ENCODE measurements at places on chromosomes 16 and 17. TPM values are rescaled to one million over a fixed set of nuclear protein-coding genes. Genes with fewer than 3 reads are reported as not detected.
A peak's percentile ranks its signal among the peaks of the same experiment; 100 is the strongest.

CDRT4 gene
- 1.8 TPM for total RNA-seq

PERCC1 gene
- total RNA-seq: 0.35 TPM

GLIS2 gene
- total RNA-seq: 16.0 TPM

TBX2 gene
- 12.1 TPM for total RNA-seq

KRT39 gene
- total RNA-seq: not detected

NPIPB9 gene
- not detected for total RNA-seq

DBNDD1 gene
- total RNA-seq: 6.7 TPM

GHDC gene
- total RNA-seq: 7.1 TPM

HAS3 gene
- total RNA-seq: 0.30 TPM

CASKIN2 gene
- 39.1 TPM for total RNA-seq

IGSF6 gene
- total RNA-seq: 3.0 TPM

CENPN gene
- total RNA-seq: 8.9 TPM

GRCh38 chr16:80958284-80958683 lies 48.4 kb downstream of the CMC2 start:
- DNase-seq: no peak

GRCh38 chr17:75553295-75554110 lies 28.0 kb downstream of the LLGL2 start:
- DNase-seq: peak; percentile 32

DNA sequence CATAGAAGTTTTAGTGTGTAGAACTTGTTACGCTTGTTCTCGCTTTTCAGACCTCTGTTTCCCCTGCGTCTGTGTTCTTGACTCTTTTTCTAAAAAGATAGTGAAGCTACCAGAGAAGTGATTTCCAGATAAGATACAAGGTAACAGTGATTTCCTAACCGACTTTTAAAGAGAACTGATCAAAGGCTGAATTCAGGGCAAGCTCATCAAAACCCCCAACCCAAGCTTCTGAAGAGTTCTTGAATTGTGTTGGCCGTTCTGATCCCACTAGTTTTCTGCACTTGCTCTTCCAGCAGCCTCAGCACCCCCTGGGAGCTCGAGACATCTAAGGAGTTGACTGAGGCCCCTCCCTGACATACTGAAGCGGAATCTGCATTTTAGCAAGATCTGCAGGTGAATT lies 12.7 kb upstream of the NSMCE1 start:
- DNase-seq: no peak

GRCh38 chr16:10669791-10670190 lies 24.9 kb downstream of the TEKT5 start:
- DNase-seq: no peak

DNA sequence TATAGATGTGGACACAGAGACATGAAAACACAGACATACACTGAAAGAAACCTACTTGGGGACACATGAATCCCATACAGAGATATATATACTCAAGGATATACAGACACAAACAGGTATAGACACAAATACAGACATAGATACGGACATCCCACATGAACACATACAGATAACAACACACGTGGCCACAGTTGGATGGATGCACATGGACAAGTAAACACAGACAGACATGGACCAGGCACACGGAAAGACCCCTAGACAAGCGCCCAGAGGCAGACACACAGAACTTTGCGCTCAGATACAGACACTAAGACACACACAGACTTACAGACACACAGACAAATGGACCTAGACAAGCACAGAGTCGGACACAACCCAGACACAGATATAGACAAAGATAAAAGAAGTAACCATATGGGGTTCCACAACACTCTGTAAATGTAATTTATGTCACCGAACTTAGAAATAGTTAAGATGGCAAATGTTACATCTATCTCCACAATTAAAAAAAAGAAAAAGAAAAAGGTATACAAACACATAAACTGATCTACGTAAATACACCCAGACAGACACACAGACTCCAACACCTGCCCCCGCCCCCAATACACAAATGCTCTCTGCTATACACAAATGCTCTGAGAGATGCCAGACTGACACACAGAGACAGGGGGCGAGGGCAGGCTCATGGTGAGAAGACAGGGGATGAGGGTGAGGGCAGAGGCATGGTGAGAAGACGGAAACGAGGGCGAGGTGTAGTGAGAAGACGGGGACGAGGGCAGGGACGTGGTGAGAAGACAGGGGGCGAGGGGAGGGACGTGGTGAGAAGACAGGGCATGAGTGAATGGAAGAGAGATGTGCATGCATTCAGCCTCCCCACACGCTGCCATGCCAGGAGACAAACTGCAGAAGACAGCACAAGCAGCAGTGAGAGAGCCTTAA lies 118.3 kb downstream of the SMG6 start:
- DNase-seq: no peak

DNA sequence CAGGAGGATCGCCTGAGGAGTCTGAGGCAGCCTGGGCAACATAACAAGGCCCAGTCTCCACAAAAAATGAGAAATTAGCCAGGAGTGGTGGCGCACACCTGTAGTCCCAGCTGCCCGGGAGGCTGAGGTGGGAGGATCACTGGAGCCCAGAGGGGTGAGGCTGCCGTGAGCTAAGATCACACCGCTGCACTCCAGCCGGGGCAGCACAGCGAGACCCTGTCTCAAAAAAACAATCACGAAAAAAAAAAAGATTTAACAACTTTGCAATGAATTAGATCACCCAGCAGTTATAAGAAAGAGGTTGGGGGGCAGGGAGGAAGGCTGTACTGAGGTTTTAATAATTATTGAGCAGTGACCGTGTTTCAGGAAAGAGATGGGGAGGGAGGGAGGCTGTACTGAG lies 49.4 kb downstream of the RPH3AL start:
- peak; percentile 17 for DNase-seq

- DNase-seq: no peak
Observed at GRCh38 chr17:79401704-79402674, 208.9 kb downstream of the RBFOX3 start.

DNA sequence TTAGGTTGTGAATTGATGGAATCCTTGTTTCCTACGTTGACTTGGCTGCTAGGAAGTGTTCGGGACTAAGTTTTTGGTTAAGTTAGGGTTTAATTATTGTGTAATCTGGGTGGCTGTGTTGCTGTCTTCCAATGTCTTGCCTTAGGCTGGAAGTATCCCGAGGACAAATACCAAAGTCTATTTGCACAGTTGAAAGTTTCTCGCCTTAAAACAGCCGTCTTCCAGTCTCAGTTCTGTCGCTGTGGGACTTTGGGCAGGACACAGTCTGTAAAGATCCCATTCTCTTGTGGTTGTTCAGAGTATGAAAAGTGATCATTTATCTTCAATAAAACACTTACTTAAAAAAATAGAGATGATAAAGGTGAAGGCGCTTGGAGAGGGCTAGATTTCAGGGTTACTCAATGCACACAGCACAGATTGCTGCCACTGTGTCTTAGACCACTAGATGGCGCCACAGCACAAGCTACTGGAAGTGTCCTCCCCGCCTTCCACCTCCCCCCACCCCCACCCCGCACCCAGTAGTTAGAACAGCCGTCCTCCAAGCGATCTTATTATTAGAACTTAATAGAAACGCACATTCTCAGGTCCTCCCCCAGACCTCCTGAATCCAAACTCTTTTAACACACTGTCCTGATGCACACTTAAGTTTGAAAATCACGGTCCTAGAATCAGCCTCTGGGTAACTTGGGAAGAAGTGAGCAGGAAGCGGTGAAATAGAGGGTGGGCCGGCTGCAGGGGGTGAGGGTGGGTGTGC lies 45.8 kb downstream of the AKAP1 start:
- peak; percentile 85 for DNase-seq

DNA sequence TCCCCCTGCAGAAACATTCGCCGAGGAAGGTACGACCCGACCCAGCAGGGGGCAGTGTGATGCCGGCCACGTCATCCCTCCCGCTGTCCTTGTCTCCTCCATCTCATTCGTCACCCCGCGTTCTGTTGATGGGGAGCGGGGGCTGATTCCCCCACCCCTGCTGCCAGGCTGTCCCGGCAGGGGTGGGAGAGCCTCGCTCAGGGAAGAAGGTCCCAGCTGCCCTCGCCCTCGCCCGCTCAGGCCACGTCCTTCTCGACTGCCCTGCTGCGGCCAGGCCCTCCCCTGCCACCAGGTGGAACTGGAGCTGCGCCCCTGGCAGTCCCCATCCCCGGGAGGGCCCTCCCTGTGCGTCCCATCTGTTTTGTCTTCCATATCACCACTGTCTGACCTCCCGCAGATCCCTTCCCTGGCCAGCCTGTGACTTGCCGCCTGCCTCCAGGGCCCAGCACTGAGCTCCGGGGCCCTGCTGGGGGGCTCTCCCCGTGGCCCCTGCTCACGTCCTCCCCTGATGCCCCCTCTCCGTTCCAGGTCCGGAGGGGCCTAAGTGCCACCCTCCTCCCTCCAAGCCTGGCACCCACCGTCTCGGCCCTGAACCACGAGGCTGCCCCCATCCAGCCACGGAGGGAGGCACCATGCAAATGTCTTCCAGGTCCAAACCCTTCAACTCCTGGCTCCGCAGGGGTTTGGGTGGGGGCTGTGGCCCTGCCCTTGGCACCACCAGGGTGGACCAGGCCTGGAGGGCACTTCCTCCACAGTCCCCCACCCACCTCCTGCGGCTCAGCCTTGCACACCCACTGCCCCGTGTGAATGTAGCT lies 20.6 kb downstream of the ADAM11 start:
- peak; percentile 88 for DNase-seq

DNA sequence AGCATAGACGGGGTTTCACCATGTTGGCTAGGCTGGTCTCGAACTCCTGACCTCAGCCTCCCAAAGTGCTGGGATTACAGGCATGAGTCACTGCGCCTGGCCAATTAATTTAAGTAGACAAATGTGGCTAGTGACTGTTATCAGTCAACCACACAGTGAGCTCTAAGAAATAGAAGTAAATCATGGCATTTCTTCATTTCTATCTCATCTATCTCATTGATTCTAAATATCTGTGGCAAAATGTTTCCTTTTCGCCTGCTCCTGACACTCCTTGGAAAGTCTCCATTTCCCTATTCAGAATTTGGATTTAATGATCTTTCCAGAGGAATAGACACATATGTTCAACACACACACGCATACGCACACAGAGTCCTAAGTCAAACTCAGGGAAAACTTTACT lies 81.3 kb downstream of the HIC1 start:
- DNase-seq: no peak

- DNase-seq: no peak
Observed at GRCh38 chr17:20988001-20988636, 54.7 kb downstream of the USP22 start.

DNA sequence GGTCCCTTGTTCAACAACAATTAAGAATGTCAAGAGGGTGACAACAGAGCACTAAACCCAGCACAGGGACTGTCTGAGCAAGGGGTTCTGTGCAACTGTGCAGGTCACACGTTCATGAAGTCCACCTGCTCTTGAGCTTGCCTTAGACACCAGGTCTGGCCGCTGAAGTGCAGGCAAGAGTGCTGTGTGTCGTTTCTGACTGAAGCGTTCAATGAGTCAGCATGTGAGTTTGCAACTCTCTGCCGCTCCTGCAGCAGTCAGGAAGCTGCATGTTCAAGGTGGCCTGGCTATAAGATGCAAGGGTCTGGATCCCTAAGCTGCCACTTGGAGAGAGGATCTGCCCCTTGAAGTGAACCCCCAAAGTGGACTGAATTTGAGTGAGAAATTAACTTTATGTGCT lies 332.7 kb upstream of the HSBP1 start:
- no peak for DNase-seq

DNA sequence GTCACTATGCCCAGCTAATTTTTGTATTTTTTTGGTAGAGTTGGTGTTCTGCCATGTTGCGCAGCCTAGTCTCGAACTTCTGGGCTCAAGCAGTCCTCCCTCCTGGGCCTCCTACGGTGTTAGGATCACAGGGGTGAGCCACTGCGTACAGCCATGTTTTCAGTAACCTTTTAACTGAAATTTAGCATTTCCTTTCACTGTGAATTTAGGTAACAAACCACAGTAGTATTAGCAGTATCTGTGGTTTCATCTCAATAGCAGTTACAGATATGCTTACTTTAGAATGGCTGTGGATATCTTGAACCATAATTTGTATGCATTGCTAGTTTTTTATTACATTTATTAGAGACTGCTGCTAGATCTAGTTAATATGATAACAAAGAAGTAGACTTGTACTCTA lies 4.3 kb upstream of the RANGRF start:
- no peak for DNase-seq

GRCh38 chr17:76538941-76539570 lies 788 bp upstream of the PRCD start:
- DNase-seq: peak; percentile 61

- DNase-seq: peak; percentile 80
Observed at GRCh38 chr16:75105306-75106061, 11.1 kb downstream of the LDHD start.

GRCh38 chr17:63827801-63828221 lies 348 bp upstream of the FTSJ3 start:
- no peak for DNase-seq

GRCh38 chr17:61459939-61460718 lies 7.9 kb downstream of the TBX4 start:
- no peak for DNase-seq

- DNase-seq: no peak
Observed at GRCh38 chr16:51867386-51868065, 679.4 kb downstream of the TOX3 start.

DNA sequence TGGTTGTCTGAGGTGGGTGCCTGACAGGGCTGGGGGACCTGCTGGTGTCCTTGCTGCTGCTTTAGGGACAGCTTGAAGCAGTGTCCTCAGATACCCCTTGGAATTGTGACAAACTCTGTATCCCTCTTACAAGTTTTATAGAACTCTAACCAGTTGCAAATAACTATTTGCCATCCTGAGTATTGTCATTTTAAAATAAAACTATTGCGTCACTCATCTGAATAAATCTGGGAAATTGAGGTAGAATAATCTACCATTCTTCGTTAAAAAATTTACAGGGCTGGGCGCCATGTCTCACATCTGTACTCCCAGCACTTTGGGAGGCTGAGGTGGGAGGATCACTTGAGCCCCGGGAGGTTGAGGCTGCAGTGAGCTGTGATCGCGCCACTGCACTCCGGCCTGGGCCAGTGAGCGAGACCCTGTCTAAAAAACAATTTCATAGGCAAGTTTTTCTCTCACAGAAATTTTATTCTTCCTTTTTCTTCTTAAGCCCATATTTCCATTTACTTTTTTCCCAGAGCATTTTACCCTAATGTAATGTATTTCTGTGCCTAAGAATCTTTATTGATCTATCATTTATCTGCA lies 14.2 kb downstream of the ZNF750 start:
- no peak for DNase-seq
